ENCODE measurements at places on chromosomes 3 and 15. TPM values are rescaled to one million over a fixed set of nuclear protein-coding genes. Genes with fewer than 3 reads are reported as not detected.

SAXO2 gene
- 0.57 TPM for polyA plus RNA-seq

PDZRN3 gene
- 9.0 TPM for polyA plus RNA-seq

DNA sequence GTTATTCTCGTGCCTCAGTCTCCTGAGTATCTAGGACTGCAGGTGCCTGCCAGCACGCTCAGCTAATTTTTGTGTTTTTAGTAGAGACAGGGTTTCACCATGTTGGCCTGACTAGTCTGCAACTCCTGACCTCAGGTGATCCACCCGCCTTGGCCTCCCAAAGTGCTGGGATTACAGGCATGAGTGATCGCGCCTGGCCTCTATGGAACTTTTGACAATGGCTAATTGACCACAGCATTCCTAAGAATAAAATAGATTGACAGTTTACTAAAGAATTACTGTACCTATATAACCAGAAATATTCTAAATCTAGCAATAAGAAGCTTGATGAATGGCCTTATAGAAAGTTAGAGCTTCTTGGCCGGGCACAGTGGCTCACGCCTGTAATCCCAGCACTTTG, 51.0 kb upstream of the TRIM42 start:
- no peak for DNase-seq
- no peak overlapping the region for H3K27ac ChIP-seq
- no peaks in the 10 kb centered on the region for H3K4me1 ChIP-seq
- H3K27me3 ChIP-seq, result no peaks in the 10 kb centered on the region
- no peaks in the 10 kb centered on the region for H3K36me3 ChIP-seq

- no peak overlapping the region for H3K4me3 ChIP-seq
- H3K36me3 ChIP-seq, result no peaks in the 10 kb centered on the region
- peak overlapping the region; percentile 68 for H3K27ac ChIP-seq
- peaks cover 24% of the 10 kb centered on the region for H3K4me1 ChIP-seq
- peaks cover 64% of the 10 kb centered on the region for H3K27me3 ChIP-seq
Observed at GRCh38 chr15:76347482-76348055, 11.0 kb downstream of the ISL2 start.

DNA sequence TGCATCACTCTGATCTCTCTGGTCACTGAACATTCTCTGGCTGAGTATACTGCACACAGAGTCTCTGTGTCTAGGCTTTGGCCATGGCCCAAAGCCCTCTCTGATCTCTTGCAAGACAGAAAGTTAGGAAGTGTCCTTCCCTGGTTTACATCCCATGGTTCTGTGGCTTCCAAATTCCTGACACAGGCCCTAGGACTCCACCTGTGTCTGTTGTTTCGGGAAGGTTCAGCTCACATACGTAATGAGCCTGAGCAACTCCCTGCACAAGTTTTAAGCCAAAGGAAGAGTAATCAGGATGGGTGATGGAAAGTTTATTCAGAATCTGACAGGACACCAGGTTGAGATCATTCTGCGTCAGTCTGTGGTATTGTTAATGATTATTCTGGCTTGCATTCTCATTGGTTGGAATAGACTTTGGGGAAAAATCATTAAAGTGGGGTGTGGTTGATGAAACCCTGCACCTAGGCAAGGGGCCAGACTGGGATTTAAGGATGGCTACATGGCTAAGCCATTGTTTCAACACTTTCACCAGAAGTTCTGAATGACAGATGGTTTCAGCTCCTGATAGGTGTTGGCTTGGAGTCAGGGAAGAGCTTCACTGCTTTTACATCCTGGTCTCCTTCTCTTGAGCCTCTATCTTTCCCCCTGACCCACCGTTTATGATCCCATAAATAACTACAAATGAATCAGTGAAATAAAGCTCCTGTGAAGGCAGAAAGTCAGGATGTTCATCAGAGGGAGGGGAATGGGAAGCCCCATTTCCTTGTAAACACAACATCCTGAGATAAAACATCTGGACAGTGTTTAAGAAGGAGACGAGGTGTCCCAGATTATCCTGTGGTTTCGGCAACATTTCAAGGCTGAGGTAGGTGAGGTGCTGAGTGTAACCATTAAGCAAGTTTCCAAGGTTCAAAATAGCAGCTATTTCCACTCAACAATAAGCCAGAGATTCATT, 14.1 kb downstream of the LCMT2 start:
- no peaks in the 10 kb centered on the region for H3K4me1 ChIP-seq
- H3K27ac ChIP-seq, result peak overlapping the region; percentile 33
- no peaks in the 10 kb centered on the region for H3K36me3 ChIP-seq
- H3K4me3 ChIP-seq, result no peak overlapping the region
- DNase-seq, result peak; percentile 91
- H3K27me3 ChIP-seq, result no peaks in the 10 kb centered on the region

- peaks cover 19% of the 10 kb centered on the region for H3K4me1 ChIP-seq
- H3K27me3 ChIP-seq, result no peaks in the 10 kb centered on the region
- H3K27ac ChIP-seq, result peak overlapping the region; percentile 35
- no peaks in the 10 kb centered on the region for H3K36me3 ChIP-seq
- DNase-seq, result no peak
Observed at GRCh38 chr3:43317461-43318316, 31.3 kb downstream of the SNRK start.

- no peak overlapping the region for H3K4me3 ChIP-seq
- H3K36me3 ChIP-seq, result peaks cover 98% of the 10 kb centered on the region
- no peak for DNase-seq
- no peak overlapping the region for H3K27ac ChIP-seq
Observed at GRCh38 chr3:14158370-14158769, 20.0 kb downstream of the XPC start.

FAM98B gene
- 13.3 TPM for polyA plus RNA-seq

CHRM5 gene
- not detected for polyA plus RNA-seq

DNA sequence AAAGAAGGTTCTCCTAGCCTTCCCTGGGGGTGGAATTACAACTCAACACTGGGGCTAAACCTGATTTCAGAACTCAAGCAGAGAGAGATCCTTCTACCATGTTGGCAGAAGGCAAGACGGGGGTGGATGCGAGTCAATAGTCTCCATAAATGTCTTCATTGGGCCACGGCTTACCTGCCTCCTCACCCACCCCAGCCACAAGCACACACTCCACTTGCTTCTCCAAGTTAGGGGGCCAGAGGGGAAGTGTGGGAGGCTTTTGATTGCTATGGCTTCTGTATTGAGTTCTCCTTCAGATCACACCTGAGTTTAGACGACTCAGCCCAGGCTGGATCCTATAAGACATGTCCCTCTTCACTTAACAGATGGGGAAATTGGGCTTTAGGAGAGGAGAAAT, 178.9 kb downstream of the UACA start:
- H3K4me3 ChIP-seq, result no peak overlapping the region
- no peak for DNase-seq
- H3K27me3 ChIP-seq, result no peaks in the 10 kb centered on the region
- peaks cover 8% of the 10 kb centered on the region for H3K4me1 ChIP-seq
- H3K27ac ChIP-seq, result no peak overlapping the region
- no peaks in the 10 kb centered on the region for H3K36me3 ChIP-seq

Measured in sigmoid colon (tissue), 7 donors.